ENCODE measurements at places on chromosomes 1 and 21. TPM values are rescaled to one million over a fixed set of nuclear protein-coding genes. Genes with fewer than 3 reads are reported as not detected.

PRRX1 gene
- total RNA-seq: not detected

PER3 gene
- total RNA-seq: 10.1 TPM

ZNF697 gene
- total RNA-seq: 0.06 TPM

- H3K4me3 ChIP-seq: no peak overlapping the region
- H3K27ac ChIP-seq: no peak overlapping the region
- no peaks in the 10 kb centered on the region for H3K27me3 ChIP-seq
Observed at GRCh38 chr1:147851149-147851548, 51.4 kb upstream of the GJA8 start.

- no peak for DNase-seq
- H3K4me3 ChIP-seq: no peak overlapping the region
- peaks cover 5% of the 10 kb centered on the region for H3K36me3 ChIP-seq
- H3K27me3 ChIP-seq: no peaks in the 10 kb centered on the region
- no peaks in the 10 kb centered on the region for H3K4me1 ChIP-seq
Observed at GRCh38 chr1:59833022-59833421, 18.3 kb downstream of the HOOK1 start.

All from CD4-positive, alpha-beta T cell (primary cell).